ENCODE measurements at places on chromosomes 5 and 9.

GRCh38 chr9:78103971-78104433 lies 72.4 kb upstream of the GNAQ start:
- peak; percentile 36 for DNase-seq

DNA sequence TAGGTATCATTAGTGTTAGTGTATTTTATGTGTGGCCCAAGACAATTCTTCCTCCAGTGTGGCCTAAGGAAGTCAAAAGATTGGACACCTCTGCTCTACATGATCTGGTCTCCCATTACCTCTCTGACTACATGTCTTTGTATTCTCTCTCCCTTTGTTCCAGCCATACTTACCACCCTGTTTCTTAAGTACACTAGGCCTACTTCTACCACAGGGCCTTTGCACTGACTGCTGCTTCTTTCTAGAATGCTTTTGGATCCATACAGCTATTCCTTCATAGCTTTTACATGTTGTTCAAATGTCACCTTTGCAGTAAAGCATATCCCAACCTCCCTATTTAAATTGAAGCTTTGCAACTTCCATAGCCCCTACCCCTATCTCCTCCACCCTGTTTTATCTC lies 5.4 kb downstream of the XRCC4 start:
- no peak for DNase-seq

GRCh38 chr5:107873877-107874276 lies 203.1 kb upstream of the EFNA5 start:
- no peak for DNase-seq

DNA sequence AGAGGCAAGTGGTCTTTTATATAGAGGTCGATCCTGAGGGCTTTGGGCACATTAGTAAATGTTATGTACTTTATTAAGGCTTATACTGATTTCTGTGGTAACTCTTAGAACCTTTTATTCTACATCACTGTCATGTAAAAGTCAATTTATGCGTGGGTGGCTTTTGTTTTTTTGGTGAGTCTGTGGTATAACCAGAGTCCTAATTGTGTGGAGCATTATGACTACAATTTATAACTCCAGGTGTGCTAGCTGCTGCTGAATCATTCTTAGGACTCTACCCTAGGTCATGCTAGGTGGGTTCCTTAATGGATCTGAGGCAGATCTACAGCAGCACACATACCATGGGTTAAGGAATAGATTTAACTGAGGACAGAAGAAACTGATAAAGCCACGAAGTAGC lies 33.9 kb upstream of the KCNN2 start:
- DNase-seq, result no peak

GRCh38 chr9:132637351-132637750 lies 32.4 kb downstream of the DDX31 start:
- DNase-seq, result no peak

DNA sequence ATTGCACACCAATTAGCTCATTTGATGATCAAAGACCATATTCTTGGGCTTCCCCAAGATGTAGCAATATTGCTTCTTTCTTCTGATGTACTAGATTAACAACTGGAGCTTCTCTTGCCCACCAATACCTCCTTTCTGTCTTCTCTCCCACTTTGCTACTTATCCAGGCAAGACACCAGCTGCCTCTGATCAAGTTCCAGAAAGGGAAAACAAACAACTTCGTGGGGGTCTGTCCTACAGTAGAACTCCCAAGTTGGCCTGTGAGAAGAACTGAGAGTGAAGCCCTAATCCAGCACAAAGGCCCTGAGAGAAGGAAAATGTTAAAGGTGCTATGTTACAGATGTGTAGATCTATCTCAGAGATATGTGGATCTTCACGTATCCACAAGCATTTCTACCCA lies 44.9 kb downstream of the ADAMTS12 start:
- no peak for DNase-seq

GRCh38 chr5:173851595-173852243 lies 36.4 kb upstream of the CPEB4 start:
- no peak for DNase-seq

DNA sequence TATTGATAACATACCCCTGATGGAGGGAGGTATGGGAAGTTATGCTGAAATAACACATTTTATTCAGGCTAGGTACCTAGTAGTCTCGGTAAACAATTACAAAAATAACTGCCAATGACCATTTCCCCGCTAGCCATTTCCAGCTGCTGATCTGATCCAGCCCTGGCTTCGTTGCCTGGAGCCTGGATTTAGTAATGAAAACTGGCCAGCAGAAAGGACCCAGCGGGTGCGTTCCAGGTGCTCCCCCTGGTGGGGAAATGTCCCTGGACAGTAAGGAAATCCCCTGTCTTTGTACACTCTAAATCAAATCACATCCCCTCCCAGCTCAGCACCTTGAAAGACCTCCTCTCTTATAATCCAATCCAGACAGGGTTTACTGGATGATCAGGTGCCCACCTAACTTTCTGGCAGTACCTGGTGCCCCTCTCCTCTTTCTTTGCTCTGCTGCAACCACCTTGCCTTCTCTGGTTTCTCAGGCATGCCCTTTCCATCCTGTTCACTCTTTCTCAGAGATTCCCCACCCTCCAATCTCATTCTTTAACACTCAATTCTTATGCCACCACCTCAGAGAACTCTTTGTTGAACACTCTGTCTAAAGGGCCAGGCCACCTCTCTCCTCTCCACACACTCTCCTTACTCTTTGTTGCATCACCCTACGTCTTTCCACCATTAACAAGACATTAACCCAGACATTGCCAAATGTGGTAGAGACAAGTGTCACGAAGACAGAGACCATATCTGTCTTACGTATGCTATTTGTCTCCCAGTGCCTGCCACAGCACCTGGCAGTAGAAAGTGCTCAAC lies 50.1 kb upstream of the SMAD5 start:
- peak; percentile 45 for DNase-seq

DNA sequence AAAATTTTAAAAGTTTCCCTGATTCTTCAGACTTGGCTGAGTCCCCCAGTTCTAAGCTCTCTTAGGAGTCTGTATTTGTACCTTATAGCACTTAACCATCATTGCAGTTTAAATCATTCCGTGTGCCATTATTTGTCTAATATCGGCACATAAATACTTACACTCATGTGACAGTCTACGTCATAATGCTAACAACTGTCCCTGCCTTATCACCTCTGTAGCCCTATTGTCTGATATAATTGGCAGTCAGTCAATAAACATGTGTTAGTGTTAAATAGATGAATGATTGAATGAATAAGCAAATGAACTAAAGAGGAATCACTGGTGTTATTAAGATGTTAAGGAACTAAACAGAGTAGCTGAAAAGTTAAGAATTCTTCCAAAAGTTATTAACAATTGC lies 287.8 kb downstream of the EBF1 start:
- DNase-seq, result no peak

- no peak for DNase-seq
Measured at GRCh38 chr9:7103367-7103766, 345.6 kb downstream of the KDM4C start.

- DNase-seq, result no peak
Measured at GRCh38 chr5:130102375-130102774, 198.1 kb downstream of the CHSY3 start.

- peak; percentile 44 for DNase-seq
Measured at GRCh38 chr9:15211160-15211814, 95.7 kb downstream of the TTC39B start.

DNA sequence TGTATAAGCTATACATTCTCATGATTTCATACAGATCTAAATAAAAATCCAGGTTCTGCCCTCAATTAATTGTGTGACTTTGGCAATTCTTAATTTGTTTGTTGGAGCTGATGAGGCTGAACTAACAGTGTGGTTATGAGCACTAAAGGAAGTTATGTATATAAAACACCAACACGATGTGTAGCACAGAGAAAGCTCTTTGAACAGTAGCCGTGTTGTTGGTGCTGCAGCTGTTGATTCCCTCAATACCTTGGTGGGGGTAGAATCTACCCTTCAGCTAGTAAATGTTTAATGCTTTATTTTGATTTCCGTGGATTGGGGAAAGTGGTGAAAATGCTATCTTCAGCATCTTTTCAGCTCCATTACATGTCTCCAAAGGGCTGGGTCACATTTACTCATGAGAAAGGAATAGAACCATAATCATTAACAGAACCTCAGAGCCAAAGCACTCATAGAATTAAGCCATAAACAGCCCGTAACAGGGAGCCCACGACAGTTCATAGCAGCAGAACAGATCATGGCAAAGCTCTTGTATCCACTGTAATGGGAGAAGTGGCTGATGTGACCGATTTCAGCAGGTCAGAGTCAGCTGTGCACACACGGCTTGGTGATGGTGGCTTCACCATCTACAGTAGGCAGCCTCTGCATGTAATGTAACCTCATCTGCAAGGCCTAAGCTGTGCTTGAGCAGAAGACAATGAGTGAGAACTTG lies 332.7 kb downstream of the DIRAS2 start:
- DNase-seq, result no peak

GRCh38 chr5:111748304-111748763 lies 8.7 kb downstream of the NREP start:
- no peak for DNase-seq

GRCh38 chr5:121762426-121762825 lies 89.3 kb upstream of the FTMT start:
- no peak for DNase-seq

DNA sequence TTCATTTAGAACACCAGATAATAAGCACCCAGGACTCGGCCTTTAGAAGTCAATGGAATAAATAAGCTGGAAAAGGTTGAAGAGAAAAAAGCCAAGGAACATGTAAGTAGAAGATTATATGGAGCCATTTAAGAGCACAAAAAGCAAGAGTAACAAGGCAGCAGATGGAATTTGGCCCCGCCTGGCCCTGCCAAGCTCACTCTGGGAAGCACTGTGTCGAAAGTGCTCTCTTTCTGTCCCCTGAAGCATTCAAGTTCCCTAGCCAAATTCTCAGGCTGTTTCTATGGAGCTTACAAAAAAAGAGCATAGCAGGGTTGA lies 73.0 kb upstream of the GPR151 start:
- DNase-seq, result no peak

DNA sequence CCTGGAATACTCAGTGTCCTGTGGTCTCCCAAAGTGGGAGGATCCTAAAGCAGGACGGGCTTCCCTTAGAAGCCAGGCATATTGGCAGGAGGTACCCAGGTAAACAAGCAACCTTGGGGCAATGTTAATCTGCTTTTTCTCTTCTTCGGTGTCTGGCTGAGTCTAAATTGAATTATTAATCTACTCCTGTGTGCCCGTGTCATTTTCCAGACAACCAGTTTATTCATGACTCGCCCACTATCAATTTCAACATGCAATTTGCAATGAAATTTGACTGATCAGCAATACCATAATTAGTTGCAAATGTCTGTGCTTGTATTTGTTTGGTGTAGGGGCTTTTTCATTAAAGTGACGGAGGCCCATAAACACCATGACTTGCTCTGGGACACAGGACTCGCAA lies 32.9 kb upstream of the JADE2 start:
- no peak for DNase-seq

GRCh38 chr9:70954126-70954525 lies 167.3 kb downstream of the TRPM3 start:
- no peak for DNase-seq

- DNase-seq, result no peak
Measured at GRCh38 chr5:147731431-147732290, 50.9 kb downstream of the JAKMIP2 start.

- DNase-seq, result no peak
Measured at GRCh38 chr5:33816791-33817190, 75.0 kb downstream of the ADAMTS12 start.

GRCh38 chr9:19875291-19875920 lies 86.6 kb upstream of the SLC24A2 start:
- DNase-seq, result no peak

- no peak for DNase-seq
Measured at GRCh38 chr9:79651251-79651795, 79.6 kb downstream of the TLE4 start.

- no peak for DNase-seq
Measured at GRCh38 chr5:62127098-62127736, 178.8 kb upstream of the KIF2A start.

- no peak for DNase-seq
Measured at GRCh38 chr9:121529237-121529987, 29.8 kb upstream of the GGTA1 start.

DNA sequence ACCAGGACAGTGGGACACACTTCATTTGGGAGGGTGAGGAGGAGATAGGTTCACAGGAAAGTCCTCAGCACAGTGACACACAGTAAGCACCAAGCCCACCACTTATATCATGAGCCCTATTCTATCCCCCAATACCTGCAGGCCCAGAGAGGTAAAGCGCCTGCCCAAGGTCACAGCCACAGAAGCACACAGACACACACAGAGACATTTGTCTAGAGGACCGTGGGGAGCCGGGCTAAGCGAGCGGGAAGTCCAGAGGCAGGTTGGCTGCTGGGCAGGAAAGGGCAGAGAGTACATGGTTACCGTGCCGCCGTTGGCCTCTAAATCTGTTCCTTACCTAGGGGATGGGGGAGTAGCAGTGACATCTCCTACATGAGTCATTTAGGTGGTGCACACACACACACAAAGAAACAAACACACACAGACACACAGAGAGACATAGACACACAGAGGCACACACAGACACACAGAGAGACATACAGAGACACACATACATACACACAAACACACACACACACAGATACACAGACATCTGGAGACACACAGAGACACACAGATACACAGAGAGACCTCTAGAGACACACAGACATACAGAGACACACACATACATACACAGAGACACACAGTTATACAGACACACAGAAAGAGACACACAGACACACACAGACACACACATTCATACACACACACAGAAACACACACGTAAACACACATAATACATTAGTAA lies 15.9 kb upstream of the DUSP1 start:
- DNase-seq, result no peak

DNA sequence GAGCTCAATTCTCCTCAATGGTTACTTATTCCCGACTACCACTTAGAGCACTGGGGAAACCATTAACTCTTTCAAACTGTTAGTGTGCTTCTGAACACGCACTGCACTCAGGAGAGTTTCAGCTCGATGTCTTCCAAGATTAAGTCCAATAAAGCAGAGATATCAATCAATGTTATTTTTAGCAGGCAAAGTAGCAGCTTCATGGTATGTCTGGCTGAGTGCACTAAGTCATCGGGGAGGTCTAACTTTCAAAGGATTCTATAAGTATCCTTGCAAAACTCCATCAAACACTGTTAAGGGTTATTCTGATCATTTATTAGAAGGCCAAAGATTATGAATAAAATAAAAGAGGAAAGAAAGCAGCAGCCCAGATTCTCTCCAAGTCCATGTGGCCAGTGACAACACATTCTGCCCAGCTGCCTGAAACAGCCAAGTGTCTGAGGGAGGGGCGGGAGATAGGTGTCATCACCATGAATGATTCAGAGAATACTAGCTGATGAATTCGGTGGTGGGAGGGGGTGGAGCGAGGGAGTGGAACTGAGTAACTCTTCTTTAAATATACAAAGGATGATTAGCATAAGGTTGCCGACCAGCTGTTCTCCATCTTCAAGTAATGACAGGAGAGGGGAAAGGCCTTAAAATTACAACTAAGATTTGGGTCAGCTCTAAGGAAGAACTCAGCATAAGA lies 21.3 kb downstream of the NREP start:
- DNase-seq, result peak; percentile 55

- no peak for DNase-seq
Measured at GRCh38 chr9:128913048-128913900, 7.5 kb upstream of the PHYHD1 start.

- DNase-seq, result no peak
Measured at GRCh38 chr5:157581901-157582300, 6.3 kb upstream of the ADAM19 start.

Data from stimulated activated CD4-positive, alpha-beta T cell treated with anti-CD3 and anti-CD28 coated beads, Interleukin-1b, Interleukin-23, amount 100 ng/mL, for 48 hours (primary cell).